ENCODE measurements at places on chromosomes 5 and 9.

DNA sequence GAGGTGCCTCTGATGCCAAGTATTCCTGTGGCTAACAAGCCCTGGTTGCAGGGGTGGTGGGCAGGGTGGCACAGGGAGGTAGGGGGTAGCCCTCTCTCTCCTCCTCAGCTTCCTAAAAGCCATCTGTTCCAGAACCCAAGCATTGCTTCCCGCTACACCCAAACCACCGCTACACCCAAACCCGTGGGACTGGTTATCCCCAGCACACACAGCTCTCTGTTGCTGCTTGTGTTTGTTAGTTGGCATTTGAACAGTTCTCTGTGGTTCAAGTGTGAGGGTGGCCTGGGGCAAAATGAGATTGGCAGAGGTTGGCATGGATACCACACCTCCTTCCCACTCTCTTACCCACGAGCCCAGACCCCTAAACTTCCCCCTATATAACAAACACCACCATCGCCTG lies 40.4 kb downstream of the SPARC start:
- DNase-seq: no peak

- DNase-seq: no peak
Observed at GRCh38 chr9:70060883-70061507, 17.3 kb downstream of the MAMDC2 start.

DNA sequence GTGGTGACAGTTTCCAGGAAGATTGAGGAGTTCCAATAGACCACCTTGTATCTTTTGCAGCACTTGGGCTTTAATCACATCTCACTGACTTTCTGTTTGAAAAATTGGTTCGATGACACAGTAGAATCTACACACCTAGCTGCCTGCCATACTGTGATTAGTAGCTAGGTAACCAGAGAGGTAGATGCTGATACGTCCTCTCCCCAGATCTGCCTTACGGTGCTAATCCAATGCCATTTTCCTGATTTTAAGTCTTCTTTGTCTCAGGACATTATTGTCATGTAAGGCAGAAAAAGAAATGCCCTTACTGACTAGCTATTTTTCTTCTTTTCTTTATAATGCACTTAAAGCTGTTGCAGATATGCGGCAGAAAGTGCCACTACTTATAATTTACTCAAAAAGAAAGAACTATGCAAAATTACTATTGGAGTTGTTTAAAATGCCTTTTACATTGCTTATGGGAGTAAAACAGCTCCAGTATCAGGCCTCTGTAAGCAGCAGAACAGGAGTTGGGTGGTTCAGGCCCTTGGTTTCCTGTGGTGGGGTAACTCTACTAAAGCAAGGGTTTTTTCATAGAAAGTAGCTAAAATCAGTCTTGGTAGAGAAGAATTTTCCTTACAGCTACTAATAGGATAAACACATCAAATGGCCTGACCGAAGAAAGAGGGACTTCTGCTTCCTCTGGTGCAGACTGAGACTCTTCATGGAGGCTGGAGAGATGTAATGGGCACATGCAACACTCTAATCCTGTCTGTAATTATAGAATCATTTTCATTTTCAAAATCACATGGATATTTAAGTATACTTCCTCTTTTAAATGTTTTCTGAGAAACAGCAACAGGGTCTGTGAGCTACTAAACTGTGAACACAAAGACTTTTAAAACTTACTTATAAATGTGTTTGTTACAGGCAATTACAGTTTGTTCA lies 177.2 kb downstream of the MAPKAP1 start:
- no peak for DNase-seq

DNA sequence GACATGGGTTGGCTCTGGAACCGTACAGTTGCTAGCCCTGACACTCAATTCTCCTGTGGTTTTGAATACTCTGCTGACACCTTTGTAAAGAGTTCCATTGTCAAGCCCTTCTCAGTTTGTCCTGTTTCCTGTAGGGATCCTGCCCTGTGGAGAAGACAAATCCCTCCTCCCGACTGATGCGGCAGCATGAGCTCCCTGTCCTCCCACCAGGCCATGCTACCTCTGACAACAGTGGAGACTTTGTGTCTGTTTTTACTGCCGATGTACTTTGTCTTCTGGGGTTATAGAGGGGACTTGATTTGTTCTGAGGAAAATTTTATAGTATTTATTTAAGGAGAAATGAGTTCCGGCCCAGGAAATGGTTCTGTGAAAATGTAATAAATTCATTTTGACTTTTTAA lies 57.8 kb downstream of the PRLR start:
- no peak for DNase-seq

DNA sequence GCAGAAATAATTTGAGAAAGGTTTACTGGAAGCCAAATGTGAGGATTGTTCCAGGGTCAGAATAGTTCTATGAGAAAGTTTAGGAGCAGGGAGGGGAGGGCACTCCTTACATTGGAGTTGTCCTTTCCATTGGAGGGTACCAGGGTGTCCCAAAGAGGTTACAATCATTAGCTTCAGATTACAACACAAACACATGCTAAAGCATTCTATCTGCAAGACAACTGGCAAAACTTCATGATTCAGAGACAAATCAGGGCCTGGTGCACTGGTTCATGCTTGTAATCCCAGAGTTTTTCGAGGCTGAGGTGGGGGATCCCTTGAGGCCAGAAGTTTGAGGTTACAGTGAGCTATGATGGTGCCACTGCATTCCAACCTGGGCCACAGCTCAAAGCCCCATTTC lies 51.8 kb downstream of the NSUN2 start:
- DNase-seq: no peak

DNA sequence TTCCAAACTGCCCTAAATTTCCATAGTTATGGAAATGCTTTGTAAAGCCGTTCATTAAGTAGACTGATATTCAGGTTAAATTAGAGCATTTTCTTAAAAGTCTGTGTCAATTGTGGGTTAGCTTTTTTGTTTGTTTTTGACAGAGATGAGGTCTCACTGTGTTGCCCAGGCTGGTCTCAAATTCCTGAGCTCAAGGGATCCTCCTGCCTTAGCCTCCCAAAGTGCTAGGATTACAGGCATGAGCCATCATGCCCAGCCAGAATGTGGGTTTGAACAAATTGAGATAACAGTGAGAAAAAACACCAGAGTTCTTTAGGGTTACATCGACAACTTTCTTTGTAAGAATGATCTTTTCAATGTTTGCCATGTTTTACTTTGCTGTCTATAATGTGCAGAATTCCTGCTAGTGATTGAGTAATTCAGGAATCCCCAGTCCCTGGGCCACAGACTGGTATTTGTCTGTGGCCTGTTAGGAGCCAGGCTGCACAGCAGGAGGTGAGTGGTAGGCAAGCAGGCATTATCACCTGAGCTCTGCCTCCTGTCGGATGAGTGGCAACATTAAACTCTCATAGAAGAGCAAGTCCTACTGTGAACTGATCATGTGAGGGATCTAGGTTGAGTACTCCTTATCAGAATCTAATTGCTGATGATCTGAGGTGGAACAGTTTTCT lies 80.5 kb downstream of the RAI14 start:
- DNase-seq: no peak

GRCh38 chr9:134391319-134392231 lies 65.3 kb downstream of the RXRA start:
- peak; percentile 75 for DNase-seq

DNA sequence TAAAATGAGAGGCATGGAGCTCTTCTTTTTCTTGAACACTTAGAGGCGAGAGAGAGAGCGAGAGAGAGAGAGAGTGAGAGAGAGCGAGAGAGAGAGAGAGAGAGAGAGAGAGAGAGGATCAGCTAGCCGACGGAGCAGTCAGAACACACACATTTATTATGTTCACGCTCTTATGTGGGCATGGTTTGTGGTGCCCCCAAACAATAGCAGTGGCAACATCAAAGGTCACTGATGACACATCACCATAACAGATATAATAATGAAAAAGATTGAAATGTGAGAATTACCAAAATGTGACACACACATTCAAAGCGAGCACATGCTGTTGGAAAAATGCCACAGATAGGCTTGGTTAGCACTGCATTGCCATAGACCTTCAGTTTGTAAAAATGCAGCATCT lies 116.1 kb downstream of the KDM4C start:
- DNase-seq: no peak

GRCh38 chr5:56176155-56176798 lies 56.9 kb downstream of the ANKRD55 start:
- no peak for DNase-seq

GRCh38 chr9:132404228-132404881 lies 2.3 kb downstream of the TTF1 start:
- DNase-seq: no peak

- DNase-seq: no peak
Observed at GRCh38 chr5:171492781-171493180, 73.3 kb downstream of the FGF18 start.

DNA sequence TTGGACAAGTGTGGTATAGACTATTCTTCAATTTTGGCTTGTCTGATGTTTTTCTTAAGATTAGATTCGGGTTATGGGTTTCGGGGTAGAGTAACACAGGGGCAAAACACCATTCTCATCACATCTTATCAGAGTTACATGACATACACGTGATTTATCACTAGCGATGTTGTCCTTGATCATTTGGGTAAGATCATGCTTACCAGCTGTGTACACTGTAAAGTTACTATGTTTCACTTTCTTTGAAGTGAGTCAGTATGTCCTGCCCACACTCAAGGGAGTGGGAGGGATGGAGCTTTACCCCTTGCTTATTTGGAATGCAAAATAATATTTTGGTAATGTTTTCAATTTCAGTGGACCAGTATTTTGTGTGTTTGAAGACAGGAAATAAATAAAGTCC lies 101.8 kb upstream of the TAF11L2 start:
- no peak for DNase-seq

DNA sequence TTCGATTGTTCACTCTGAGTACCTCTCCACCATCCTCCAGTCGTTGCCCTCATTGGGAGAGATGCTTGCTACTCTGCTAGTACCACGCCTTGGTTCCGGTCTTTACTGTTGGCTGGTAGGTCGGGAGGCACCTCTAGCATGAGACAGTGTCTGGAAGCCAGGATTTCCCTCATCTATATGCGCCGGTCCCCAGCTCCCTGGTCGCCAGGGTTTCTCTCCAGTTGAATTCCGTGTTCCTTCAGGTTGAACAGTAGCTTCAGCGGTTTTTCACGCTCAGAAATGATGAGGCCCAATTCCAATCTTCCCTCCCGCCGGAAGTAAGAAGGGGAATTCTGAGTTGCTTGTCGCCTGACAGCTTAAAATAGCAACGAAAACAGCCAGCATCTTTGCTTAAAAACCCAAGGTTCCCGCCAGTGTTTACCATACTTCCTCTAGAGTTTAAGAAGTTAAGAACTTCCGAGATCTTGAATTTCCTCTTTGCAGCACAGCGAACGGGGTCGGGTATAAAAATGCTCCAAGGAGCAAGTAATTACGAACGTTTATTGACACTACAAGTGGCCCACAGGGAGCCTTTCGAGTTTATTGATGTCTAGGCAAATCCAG lies 1.3 kb upstream of the ST8SIA4 start:
- peak; percentile 53 for DNase-seq

GRCh38 chr9:137982200-137982599 lies 104.6 kb downstream of the CACNA1B start:
- no peak for DNase-seq

DNA sequence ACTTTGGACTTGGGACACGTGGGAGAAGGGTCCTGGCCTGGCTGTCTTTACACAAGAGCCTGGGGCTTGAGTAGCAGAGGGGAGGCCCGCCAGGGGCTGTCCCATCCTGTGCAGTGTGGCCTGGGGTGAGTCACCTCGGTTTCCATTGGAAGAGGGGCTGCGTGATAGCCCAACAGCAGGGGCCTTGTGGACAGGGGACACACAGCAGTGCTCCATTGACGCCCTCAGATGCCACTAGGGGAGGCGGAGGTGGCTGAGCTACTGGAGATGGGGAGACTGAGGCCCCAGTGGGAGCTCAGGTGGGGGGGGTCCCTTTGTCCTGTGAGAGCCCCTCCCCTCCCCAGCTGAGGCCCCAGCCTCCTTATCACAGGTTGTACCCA lies 50.0 kb upstream of the RNU6ATAC start:
- DNase-seq: no peak

DNA sequence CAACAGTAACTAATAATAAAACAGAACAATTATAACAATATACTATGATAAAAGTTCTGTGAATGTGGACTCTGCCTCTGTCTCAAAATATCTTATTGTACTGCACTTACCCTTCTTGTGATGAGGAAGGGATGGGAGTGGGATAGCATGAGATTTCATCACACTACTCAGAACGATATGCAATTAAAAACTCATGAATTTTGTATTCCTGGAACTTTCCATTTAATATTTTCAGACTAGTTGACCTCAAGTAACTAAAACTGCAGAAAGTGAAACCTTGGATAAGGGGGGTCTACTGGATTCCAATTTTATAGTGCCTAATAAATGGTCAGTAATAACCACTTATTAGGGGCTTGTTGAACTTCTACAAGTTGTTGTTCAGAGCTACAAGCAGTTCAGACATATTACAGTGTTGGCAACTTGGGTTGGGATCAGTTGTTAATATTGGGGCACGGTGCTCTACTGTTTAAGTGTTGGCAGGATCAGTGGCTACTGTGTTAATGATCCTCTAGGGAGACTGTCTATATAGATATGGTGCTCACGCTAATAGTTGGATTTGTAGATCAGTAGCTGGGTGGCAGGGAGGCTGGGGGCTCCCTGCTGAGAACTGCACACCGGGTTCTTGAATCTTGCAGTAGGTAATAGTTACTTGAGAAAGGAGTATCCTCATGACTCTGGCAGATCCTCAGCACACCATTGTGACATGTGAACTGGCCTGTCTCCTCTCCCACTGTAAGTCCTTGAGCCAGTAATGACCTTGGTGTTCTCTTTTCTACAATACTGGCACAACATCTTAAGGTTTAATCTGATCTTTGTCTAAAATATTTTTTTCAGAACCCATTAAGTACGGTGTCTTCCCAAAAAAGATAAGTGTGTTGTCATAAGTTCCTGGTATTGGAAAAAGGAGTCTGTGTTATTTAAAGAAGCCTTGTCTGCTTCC lies 62.0 kb downstream of the F2RL2 start:
- no peak for DNase-seq

DNA sequence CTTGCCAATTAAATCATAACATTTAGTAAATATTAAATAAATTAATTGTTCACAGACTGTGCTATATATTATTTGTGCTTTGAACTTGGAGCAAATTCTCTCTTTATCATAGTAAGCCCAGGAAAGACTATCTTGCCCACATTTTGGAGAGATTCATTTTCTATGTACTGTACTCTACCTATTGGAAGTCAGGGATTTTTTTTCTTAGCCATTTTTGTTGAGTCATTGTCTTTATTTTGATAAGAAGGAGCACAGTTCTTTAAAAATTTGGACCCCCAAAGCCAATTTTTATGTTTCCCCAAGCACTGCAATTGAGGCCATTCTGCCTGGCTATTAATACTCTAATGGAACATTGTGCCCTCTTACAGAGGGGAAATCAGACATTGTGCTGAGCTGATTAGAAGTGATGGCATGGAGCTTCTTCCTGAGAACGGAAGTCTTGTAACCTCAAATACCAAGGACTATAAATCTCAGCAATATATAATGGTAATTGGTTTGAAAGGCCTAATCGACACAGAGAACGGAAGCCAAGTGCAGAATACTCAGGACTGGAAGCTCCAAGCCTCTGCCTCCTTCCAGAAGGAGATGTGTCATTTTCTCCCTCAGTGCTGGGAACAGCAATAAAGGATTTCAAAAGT lies 188.8 kb upstream of the PAPPA start:
- DNase-seq: no peak
